A375 (cell line): ENCODE measurements at places on chromosomes 3 and 15. TPM values are rescaled to one million over a fixed set of nuclear protein-coding genes. Genes with fewer than 3 reads are reported as not detected.

PTH1R gene
- 0.23 and 1.8 TPM in 2 replicates for total RNA-seq

ZNF662 gene
- total RNA-seq: not detected in 2 replicates

FANCD2 gene
- total RNA-seq: 42.7 and 46.6 TPM in 2 replicates

GSK3B gene
- 54.7 and 67.3 TPM in 2 replicates for total RNA-seq

SST gene
- total RNA-seq: not detected in 2 replicates

ISLR gene
- 0.08 TPM in 1 of 2 replicates, not detected in the other for total RNA-seq

ITIH1 gene
- not detected in 2 replicates for total RNA-seq

GNB4 gene
- total RNA-seq: 11.1 and 11.9 TPM in 2 replicates

HIGD2B gene
- 0.11 TPM in 1 of 2 replicates, not detected in the other for total RNA-seq

IL12A gene
- total RNA-seq: 9.7 and 14.2 TPM in 2 replicates

CFAP161 gene
- total RNA-seq: 0.08 TPM in 1 of 2 replicates, not detected in the other

ZBTB47 gene
- 15.3 and 15.7 TPM in 2 replicates for total RNA-seq

SCG5 gene
- 13.6 and 13.9 TPM in 2 replicates for total RNA-seq

MESP2 gene
- total RNA-seq: 0.74 and 0.98 TPM in 2 replicates

NMB gene
- 24.9 and 33.5 TPM in 2 replicates for total RNA-seq

XCR1 gene
- not detected in 2 replicates for total RNA-seq

DISP2 gene
- 0.15 and 1.0 TPM in 2 replicates for total RNA-seq

PCNP gene
- 59.0 and 62.9 TPM in 2 replicates for total RNA-seq

RBP2 gene
- total RNA-seq: not detected in 2 replicates

POLR2M gene
- 632 and 977 TPM in 2 replicates for total RNA-seq

DTX3L gene
- total RNA-seq: 11.8 and 12.4 TPM in 2 replicates

RSL24D1 gene
- total RNA-seq: 149 and 166 TPM in 2 replicates

LMAN1L gene
- total RNA-seq: 0.16 and 0.64 TPM in 2 replicates
